ENCODE measurements at places on chromosomes 5 and 9. TPM values are rescaled to one million over a fixed set of nuclear protein-coding genes. Genes with fewer than 3 reads are reported as not detected.
A peak's percentile ranks its signal among the peaks of the same experiment; 100 is the strongest.

The SPATA9 gene
- not detected for total RNA-seq

The SHOC1 gene
- total RNA-seq = not detected

The MOB3B gene
- 0.17 TPM for total RNA-seq

The OR13C3 gene
- not detected for total RNA-seq

The GPR151 gene
- total RNA-seq = not detected

The BAAT gene
- not detected for total RNA-seq

The FOXD4L5 gene
- 0.37 TPM for total RNA-seq

The ACTL7A gene
- total RNA-seq = not detected

The SLC45A2 gene
- not detected for total RNA-seq

GRCh38 chr5:69498384-69498783 is 5.8 kb downstream of the OCLN start:
- no peak for ATAC-seq

- peak; percentile 32 for ATAC-seq
Observed at GRCh38 chr9:96567203-96567700, 52.4 kb downstream of the CDC14B start.

- peak; percentile 5 for ATAC-seq
Observed at GRCh38 chr9:120583958-120584369, 4.0 kb upstream of the CDK5RAP2 start.

GRCh38 chr5:163695830-163696578 is 190.6 kb downstream of the MAT2B start:
- peak; percentile 62 for ATAC-seq

GRCh38 chr9:100933656-100934055 is 94.9 kb upstream of the PLPPR1 start:
- no peak for ATAC-seq

DNA sequence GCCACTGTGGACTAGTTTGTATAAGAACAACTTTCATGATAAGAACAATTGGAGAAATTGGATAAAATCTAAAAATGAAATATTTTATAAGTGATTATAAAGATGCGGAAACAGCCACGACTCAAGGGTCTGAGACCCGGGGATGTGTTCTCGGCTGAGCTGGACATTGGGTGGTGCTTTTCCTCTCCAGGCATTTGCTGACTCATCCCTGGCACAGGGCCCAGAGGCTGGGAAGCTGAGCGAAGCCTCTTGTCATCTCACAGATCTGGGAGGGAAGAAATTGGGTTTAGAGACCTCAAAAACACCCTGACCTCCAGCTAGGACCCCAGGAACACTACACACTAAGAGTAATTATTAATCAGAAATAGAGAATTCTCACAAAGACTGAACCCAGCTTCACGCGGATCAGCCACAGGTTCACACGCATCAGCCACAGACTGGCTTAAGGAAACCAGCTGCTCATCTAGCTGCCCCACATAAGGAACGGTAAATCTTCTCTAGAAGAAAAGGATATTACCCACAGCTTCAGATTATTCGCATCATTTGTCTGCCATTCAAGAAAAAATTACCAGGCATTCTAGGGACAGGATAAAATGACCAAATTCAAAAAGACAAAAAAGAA is 2.8 kb upstream of the OR2V1 start:
- ATAC-seq = no peak

GRCh38 chr5:94910721-94911120 is 292.3 kb downstream of the SLF1 start:
- no peak for ATAC-seq

GRCh38 chr9:21465859-21466518 is 16.1 kb downstream of the IFNE start:
- ATAC-seq = peak; percentile 63

DNA sequence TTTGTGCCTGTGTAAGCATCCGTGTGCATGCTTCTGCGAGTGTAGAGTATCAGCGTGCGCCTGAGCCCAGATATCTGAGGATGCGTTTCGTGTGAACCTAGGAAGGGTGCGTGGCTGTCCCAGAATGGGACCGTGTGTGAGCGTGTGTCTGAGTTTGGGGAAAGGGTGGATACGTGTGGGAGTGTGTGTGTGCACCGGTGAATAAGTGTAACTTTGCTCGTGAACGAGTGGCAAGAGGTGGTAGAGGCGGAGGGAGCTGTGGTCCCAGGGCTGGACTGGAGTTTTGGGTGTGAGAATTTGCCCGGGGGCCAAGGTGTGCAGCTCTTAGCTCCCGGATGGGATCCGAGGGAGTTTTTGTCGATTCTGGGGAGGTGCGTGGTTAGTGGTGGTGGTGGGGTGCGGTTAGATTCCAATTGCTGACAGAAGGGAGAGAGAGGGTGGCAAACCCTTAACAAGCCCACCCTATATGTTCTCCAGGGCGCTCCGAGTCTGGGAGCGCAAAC is 686 bp upstream of the COL27A1 start:
- ATAC-seq = no peak

GRCh38 chr9:133712221-133713100 is 25.7 kb downstream of the SARDH start:
- ATAC-seq = no peak

DNA sequence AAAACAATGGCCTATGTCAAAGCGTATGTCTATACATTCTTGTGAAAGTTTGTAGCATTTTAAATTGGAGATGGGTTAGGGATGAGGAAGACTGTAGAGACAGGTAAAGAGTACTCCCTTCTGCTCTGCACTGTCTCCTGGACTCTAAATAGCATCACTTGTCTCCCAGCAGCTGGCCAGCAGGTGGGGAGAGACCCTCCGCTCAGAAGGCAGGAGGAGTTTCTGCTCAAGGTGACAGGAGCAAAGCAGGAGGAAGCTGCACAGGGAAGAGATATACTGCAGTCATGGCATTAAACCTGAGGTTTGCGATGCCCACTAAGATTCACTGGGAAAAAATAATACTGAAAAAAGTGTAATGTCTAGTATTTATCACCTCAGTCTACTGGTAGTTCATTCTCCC is 10.7 kb upstream of the ASTN2 start:
- no peak for ATAC-seq

DNA sequence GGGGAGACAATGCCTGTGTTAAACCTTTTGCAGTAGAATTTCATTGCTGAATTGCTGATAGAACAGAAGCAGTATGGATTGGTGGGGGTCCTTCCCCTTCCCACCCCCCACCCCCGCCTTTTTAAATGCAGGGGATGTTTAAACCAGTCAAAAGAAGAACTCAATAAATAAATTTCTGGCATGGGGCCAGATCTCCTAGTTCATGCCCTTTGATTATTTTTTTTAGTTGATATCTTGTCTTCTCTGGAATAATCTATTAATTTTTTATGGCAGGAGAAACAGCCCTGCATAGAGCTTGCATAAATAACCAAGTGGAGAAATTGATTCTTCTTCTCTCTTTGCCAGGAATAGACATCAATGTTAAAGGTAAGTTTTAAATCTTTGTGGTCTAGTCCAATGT is 72.8 kb downstream of the SLF1 start:
- no peak for ATAC-seq

DNA sequence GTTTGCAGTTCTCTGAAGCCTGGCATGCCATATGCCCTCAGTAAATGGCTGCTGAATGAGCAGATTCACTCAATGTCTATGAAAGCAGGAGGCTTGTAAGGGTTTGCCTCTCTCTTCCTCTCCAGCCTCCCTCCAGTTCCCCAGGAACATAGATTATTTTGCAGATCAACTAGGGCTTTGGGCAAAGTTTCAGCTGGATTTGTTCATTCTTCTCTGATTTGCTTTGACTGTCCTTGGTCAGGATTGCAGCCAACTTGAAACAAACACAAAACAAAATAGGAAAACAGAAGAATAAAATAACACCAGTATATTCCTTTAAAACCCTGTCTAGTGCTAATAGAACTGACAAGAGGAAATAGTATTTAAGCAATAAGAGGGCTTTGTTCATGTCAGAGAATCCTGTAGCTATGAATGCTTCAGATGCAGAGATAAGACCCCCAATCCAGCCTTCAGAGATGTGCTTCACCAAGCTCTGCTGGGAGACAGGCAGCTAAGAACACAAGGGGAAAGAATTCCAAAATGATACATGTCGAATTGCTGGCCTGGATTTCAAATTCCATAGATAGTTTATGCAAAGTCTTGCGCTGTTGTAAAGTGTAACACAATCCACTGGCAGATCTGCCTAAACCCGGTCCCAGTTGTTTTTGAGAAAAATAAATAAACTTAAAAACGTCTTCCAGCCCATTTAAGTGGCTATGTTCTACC is 174.3 kb downstream of the PAPPA start:
- no peak for ATAC-seq

DNA sequence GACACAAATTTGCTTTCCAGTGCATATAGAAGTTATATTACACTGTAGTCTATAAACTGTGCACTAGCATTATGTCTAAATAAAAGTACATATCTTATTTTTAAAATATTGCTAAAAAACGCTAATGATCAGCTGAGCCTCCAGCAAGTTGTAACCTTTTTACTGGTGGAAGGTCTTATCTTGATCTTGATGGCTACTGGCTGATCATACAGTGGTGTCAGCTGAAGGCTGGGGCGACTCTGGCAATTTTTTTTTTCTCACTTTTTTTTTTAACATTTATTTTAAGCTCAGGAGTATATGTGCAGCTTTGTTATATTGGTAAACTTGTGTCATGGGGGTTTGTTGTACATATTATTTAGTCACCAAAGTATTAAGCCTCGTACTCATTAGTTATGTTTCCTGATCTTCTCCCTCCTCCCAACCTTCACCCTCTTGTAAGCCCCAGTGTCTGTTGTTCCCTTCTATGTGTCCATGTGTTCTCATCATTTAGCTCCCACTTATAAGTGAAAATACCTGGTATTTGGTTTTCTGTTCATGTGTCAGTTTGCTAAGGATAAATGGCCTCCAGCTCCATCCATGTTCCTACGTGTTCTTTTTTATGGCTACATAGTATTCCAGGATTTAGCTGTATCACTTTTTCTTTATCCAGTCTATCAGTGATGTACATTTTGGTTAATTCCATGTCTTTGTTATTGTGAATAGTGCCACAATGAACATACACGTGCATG is 38.6 kb upstream of the IFNE start:
- ATAC-seq = no peak

DNA sequence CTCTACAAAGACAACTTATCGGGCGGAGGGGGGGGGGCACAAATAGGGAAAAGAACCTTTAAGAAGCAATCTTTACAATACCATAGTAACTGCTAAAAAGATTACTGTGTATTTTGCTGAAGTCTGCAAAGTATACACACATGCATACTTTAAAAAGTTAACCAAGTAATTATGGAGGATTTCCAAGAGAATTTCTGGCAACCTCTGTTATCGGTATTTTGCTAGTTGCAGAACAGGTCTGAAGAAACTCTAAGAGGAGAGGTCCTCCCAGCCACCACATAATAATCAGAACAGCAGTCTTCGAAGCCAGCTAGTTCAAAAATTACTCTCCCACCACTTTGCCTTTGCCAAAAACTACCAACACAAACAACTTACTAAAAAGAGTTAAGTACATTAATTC is 56.1 kb downstream of the UBAP2 start:
- ATAC-seq = no peak

DNA sequence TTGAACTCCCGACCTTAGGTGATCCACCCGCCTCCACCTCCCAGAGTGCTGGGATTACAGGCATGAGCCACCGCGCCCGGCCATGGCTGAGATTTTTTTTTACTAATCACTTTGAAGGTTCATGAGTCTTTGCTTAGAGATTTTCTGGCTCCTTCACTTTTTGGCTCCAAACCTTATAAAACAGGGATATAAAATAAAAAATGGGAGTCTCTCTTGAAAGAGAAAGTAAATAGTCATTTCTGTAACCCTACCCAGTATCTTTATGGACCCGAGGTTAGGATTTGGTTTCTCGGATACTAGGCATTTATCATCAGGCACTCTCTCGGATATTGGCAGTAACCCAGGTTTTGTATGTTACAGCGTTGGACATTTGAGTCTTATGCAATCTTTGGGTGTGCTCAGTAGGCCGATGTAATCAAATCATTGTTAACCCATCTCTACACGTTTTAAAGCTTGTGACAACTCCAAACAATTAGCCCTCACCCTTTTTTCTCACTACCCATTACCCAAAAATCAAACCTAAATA is 25.3 kb downstream of the STXBP1 start:
- ATAC-seq = no peak

GRCh38 chr5:179132586-179133355 is 72.6 kb downstream of the ZNF354C start:
- no peak for ATAC-seq

- ATAC-seq = peak; percentile 32
Observed at GRCh38 chr5:54217826-54218503, 92.4 kb downstream of the ARL15 start.

DNA sequence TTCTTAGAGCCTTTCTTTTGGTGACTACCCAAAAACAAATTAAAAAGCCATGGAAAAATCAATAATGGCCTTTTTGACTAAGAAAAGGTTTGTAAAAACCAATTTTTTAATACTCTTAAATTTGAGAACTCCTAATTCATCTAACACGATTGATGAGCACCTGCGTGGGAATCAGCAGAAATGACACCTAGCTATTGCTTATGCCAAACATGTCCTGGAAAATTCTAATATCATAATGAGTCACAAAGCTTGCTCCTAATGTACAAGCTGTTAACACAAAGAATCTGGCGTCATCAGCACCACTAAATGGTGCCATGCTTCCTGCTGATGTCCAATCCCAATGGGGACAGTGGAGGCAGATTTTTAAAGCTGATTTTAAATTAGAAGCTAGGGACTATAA is 146.2 kb upstream of the LRRTM2 start:
- no peak for ATAC-seq

- ATAC-seq = no peak
Observed at GRCh38 chr9:129762985-129763926, 10.4 kb upstream of the PTGES start.

- no peak for ATAC-seq
Observed at GRCh38 chr5:65830856-65831255, 95.5 kb upstream of the ERBIN start.

DNA sequence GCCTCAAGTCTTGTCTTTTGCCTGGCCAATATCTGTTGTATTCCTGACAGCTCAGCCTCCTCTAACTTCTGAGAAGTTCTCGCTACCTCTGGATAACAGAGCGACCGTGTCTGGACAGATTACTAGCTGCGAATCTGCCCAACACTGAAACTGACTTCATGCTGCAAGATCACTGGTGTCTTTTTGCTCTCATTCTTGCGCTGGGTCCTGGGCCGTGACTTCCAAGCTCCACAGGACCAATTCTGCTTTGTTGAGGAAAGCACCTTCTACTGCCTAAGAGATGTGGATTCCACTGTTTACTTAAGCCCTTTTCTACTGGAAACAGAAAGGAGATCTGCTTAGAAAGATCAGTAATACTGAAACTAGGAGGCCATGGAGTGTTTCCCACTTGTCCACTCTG is 978.8 kb upstream of the DMAC1 start:
- ATAC-seq = no peak

- ATAC-seq = no peak
Observed at GRCh38 chr5:65255294-65255693, 226.4 kb downstream of the ADAMTS6 start.

DNA sequence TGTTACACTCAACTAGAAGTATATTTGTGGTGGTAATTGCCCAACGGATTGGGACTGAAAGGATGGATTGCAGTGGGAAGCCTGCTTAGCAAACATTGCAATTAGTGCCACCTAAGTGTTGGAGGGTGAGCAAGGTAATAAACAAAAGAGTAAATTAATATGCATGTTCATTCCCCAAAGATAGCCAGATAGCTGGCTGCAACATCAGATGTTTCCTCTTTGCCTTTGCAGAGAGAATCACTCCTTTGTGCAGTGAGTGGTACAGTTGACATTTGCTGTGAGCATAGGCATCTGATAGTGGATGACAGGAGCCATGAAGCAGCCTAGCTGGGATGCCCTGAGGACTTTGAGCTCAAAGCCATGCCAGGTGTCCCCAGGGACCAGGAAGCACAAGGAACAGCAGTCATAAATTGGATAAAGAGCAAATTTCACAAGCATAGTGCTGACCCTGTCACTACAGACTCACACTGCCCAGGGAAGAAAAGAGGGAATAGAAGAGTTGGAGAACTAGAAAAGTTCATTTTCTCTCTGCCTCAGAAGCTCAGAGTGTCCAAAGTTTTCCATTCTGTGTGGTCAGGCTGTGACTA is 336.1 kb upstream of the SLC30A5 start:
- ATAC-seq = no peak
